D341Med (cell line): ENCODE measurements at places on chromosomes 12 and 14.

GRCh38 chr12:46266869-46267574 is 1.8 kb downstream of the SLC38A1 start:
- peak; percentile 61 for DNase-seq

DNA sequence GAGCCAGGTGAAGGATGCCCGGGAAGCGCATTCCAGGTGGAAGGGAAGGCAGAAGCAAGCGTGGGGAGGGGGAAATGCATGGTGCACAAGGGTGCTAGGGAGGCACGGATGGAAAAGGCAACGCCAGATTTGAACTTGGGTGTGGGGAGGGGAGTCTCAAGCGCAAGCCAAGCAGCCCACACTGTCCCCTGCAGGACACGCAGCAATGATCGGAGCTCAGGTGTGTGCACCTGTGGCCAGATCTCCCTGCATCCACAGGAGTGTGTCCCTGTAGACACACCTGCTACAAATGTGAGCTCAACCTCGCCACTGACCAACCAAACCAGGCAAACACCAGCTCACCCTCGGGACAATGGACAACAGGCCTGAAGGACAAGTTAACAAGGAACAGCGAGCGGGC is 63.2 kb downstream of the SCARB1 start:
- DNase-seq = no peak

DNA sequence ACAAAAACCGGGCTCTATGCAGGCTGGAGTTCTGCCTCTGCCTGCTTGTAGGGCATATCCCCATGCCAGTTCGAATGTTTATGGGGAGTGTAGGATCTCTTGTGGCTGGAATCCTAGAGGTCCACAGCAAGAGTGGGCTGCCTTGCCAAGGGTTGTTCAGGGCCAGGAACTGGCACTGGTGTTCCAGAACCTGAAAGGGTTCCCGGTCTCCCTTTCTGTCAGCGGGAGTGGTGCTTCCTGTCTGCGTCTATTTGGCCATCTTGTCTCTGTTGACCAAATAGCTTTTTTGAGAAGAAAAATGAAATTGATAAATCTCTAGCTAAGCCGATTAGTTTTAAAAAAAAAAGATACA is 17.8 kb downstream of the OLR1 start:
- DNase-seq = peak; percentile 17

GRCh38 chr14:32252030-32252670 is 49.1 kb upstream of the RNU6-8 start:
- DNase-seq = peak; percentile 78

- DNase-seq = no peak
These were observed 17.8 kb downstream of the KCNMB4 start for GRCh38 chr12:70383886-70384285.

GRCh38 chr12:131409211-131409610 is 301.7 kb upstream of the SFSWAP start:
- DNase-seq = no peak

DNA sequence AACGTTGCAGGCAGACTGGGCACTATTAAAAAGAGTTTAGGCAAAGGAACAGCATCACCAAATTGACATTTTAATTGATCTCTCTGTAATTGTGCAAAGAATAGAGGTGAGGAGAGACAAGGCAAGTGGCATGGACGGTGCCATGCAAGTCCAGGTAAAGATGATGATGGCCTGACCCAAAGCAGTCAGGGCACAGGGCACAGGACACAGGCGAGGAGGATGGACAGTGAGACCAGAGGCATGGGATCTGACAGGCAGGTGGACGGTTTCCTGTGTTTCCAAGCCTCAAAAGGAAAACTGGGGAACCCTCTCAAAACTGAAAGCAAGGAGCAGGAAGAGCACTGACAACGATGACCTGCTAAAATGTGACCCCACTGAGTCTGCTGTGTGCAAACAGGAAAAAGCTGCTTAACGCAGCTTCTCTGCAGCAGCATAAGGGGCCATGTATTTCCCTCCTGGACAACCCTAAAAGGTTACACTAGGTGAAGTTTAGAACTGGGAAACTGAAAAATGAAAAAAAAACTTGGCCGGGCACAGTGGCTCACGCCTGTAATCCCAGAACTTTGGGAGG is 50.9 kb downstream of the CLIP1 start:
- no peak for DNase-seq

DNA sequence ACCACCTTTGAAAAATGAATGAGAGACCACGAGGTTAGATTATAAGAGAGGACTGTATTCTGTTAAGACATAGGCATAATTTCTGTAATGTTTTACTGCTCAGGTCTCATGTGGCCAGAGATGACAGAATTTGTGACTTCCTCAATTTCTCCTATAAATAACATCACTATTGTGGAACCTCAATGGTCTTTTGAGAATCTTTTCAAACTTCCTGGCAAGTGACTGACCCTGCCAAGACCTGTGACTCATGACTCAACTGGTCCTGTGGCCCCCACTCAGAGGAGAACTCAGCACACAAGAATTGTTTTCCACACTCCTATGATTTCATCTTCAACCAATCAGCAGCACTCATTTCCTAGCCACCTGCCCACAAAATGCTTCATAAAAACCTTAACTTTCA is 508.2 kb upstream of the ATP2B1 start:
- DNase-seq = no peak

DNA sequence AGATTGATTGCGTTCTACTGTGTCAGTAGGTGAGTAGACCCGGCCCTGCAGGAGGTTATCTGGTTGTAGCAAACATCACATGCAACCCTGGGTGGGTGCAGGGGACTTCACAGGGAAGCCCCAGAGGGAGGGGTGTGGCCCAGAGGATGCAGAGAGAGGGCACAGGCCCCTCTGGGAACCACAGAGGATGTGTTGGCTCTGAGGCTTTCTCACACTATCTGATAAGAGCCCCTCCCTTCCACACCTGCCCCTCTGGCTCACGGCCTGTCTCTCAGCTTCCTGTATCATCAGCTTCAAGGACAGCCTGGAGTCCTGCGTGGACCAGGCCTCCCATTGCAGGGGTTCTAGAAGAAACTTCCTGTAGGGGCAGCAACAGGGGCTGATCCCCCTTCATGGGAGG is 101.9 kb downstream of the RIN3 start:
- DNase-seq = no peak

GRCh38 chr14:35274805-35275204 is 17.4 kb upstream of the PSMA6 start:
- DNase-seq = no peak

DNA sequence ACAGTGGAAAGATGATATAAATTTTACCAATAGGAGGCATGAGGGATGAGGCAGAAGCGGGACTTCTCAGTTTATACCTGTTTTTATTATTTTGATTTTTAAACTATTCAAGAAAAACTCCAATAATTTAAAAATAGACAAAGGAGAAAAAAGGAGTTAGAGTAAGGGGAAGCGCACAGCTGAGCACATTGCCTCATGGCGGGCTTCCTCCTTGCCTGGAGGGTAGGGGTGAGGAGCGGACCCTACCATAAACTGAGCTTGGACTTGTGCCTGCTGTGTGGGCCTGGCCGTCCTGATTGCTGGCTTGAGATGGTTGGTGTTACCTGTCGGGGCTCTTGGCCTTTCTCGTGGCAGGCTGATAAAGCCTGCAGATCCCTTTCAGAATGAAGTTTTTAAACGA is 15.1 kb upstream of the HIP1R start:
- DNase-seq = no peak

- DNase-seq = no peak
These were observed 17.8 kb upstream of the MEG3 start for GRCh38 chr14:100807979-100808734.

DNA sequence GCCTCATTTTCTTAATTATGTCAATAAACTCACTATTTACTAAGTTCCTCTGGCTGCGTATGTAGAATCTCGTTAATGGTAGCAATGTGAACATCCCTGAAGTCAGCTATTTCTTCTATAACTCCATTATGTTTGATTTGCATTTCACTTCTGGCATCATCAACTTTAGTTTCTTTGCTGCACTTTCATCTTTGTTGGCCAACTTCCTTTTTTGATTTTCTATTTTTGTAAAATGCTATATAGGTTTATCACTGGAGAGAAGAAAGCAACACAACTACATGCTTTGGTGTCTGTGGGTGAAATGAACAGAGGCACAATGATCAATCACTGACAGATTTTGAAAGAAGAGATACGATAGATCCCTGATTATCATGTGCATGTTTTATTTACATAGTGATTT is 58.5 kb upstream of the ATF7IP start:
- DNase-seq = no peak

DNA sequence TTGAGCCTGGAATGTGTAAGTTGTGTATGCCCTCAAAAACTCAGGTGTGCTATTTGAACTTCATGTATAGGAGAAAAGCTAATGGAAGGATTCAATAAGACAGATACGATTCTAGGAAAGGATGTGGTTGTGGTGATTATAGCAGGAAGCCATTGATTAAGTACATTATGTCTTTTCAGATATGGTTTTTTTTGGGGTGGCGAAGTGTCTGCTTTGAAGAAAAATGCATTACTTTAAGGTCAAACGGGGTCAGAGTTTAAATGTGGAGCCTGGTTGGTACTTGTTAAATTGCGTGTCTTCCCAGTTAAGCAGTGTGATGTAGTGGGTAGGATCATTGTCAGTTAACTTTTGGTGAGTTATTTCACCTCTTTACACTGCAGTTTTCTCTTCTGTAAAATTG is 13.0 kb upstream of the NUP107 start:
- DNase-seq = no peak

GRCh38 chr12:31353750-31354708 is 28.1 kb upstream of the SINHCAF start:
- no peak for DNase-seq
